ENCODE measurements at places on chromosomes 1 and 21.

DNA sequence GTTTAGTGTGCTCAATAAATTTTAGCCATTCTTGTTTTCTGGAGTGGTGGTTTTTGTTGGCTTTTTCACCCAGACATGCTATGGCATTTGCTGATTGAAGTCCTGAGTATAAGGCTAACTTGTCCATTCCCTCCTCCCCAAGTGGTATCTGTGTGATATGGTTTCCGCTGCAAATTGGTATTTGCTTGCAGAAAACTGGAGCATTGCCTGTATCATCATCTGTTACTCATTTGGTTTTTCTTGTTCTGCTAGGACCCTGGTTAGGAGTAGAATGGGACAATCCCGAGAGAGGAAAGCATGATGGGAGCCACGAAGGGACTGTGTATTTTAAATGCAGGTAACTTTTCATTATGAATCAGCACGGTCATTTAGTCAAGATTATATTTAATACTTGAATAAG lies 34.0 kb downstream of the TBCE start:
- DNase-seq = no peak

GRCh38 chr1:34166191-34166624 lies 1.2 kb upstream of the CSMD2 start:
- no peak for DNase-seq

GRCh38 chr1:200751717-200752116 lies 13.0 kb downstream of the CAMSAP2 start:
- no peak for DNase-seq

- DNase-seq = no peak
Measured at GRCh38 chr1:189958756-189959155, 518.9 kb downstream of the BRINP3 start.

- DNase-seq = no peak
Measured at GRCh38 chr1:225691377-225691776, 38.5 kb upstream of the ENAH start.

DNA sequence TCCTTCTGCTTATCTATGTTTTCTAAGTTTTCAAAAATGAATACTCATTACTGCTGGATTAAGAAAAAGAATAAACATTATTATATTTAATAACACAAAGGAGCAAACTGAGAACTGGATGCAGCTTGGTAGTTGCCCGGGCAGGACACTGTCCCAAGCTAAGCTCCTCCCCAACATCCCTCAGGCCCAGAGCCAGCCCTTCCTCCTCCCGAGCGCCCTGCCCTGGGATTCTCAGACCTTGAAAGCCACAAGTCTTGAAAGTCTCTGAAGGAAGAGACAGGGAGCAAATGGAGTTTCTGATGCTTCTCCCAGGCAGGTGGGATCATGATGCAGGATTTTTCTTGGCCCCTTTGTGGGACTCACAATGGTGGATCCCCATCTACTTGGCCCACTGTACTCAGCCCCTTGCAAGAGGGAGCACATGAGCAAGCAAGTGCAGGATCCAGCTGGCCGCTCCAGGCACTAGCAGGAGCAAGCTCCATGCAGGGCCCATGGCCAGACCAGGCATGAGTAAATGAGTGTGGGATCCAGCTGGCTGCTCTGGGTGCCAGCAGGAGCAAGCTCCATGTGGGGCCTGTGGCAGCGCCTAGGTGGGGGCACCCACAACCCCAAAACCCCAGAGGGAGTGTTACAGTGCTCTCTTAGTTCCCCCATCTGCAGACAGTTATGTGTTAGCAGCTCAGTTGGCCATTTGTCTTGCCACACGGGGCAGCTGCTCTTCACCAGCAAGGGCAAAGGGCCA lies 32.1 kb upstream of the RAB4A start:
- no peak for DNase-seq

- DNase-seq = no peak
Measured at GRCh38 chr1:244239261-244239770, 188.2 kb downstream of the ZBTB18 start.
